ENCODE measurements at places on chromosomes 1 and 21.

DNA sequence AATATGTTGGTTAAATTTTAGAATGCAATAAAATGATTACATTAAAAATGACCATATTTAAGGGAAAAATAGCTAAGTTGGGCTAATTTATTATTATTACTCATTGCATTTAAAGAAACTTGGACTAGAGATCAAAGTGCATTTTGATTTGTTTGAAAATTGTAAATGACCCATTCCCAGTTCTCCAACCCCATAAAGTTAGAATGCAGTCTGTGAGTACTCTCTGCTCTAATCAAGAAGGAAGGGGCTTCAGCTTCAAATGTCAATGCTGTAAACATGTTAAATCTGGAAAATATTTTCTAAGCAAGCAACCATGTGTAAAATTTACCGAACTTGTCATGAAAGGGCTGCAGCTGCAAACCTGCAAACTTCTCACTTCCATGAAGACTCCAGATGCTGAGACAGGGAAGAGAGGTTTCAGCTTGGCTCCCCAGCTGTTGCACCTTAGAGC, 232.7 kb downstream of the TTLL7 start:
- no peak for DNase-seq

- DNase-seq: no peak
These were observed 96.0 kb downstream of the ESRRG start for GRCh38 chr1:216627252-216627651.

- no peak for DNase-seq
These were observed 215.3 kb upstream of the NFIA start for GRCh38 chr1:60866917-60867531.

DNA sequence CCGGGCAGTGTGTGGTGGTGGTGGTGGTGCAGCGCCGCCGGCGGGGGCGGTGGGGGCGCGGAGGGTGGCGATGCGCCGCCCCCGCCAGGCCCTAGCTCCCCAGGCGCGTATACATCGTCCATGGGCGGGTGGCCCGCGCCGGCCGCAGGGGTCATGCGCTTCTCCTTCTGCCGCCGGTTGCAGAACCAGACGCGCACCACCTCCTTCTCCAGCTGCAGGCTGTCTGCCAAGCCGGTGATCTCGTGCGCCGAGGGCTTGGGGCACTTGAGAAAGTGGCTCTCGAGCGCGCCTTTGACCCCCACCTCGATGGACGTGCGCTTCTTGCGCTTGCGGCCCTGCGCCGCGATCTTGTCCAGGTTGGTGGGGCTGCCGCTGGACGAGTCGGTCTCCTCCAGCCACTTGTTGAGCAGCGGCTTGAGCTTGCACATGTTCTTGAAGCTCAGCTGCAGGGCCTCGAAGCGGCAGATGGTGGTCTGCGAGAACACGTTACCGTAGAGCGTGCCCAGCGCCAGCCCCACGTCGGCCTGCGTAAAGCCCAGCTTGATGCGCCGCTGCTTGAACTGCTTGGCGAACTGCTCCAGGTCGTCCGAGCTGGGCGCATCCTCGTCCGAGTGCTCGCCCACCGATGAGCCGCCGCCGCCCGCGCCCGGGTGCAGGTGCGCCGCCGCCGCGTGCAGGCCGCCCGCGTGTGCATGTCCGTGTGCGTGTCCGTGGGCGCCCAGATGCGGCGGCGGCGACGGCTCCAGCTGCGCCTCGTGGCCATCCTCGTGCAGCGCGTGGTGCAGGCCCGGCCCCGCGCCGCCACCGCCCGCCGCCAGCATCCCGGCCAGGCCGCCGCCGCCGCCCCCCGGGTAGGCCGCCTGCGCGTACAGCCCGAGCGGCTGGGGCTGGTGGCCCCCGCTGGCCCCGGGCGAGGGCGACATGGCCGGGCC, 926 bp downstream of the POU3F1 start:
- DNase-seq: no peak

GRCh38 chr1:101365186-101365585, 128.4 kb downstream of the S1PR1 start:
- DNase-seq: no peak

DNA sequence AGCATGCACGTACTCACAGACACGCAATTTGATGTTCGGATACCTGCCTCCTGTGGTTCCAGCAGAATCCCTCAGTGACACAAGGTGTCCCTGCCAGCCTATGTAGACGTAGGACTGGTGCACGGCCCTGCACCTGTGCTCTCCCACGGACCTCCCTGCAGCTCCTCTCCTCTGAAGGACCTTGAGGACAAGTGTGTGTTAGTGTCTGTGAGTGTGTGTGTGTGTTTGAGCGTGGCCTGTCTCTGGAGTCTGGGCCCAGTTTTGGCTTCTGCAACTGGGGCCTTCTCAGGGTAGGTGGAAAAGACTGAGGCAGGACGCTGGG, 22.5 kb upstream of the DMBX1 start:
- no peak for DNase-seq

GRCh38 chr1:5711956-5712645, 280.1 kb downstream of the NPHP4 start:
- no peak for DNase-seq

DNA sequence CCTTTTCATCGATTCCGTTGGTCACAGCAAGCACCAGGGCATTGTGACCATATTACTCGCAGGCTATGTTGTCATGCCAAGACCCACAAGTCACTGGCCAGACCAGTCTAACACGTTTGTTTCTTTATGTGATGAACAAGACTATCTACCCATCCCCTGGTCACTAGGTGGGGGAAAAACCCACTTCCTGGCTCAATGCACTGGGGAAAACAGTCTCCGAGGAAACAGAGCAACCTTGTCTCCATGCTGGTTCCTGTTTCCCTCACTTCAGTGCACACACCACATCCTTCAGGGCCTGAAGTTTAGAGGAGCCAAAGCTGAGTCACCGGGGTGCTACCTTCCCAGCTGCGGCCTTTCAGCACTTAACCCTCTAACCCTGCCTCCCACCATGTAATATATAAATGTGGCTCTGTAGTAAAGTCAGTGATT, 20.9 kb downstream of the ERICH3 start:
- no peak for DNase-seq

DNA sequence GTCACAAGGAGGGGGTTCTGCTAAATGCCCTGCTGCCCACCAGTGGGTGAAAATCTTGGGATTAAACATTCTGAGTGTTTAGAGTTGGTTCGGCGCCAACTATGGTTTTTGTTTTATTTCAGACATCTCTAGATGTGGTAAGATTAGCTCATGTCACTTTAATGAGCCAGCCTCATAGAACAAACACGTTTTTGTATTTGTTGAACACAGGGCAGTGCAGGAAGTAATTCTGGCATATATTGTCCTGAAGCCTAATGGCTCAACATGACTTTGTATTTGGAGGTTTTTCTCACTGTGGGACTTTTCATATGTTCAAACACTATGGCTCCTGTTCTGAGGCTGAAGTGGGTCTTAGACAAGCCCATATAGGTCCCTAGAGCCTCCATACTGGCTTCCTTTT, 107.8 kb downstream of the NGF start:
- no peak for DNase-seq

- no peak for DNase-seq
These were observed 62.7 kb upstream of the MROH9 start for GRCh38 chr1:170872663-170873062.

DNA sequence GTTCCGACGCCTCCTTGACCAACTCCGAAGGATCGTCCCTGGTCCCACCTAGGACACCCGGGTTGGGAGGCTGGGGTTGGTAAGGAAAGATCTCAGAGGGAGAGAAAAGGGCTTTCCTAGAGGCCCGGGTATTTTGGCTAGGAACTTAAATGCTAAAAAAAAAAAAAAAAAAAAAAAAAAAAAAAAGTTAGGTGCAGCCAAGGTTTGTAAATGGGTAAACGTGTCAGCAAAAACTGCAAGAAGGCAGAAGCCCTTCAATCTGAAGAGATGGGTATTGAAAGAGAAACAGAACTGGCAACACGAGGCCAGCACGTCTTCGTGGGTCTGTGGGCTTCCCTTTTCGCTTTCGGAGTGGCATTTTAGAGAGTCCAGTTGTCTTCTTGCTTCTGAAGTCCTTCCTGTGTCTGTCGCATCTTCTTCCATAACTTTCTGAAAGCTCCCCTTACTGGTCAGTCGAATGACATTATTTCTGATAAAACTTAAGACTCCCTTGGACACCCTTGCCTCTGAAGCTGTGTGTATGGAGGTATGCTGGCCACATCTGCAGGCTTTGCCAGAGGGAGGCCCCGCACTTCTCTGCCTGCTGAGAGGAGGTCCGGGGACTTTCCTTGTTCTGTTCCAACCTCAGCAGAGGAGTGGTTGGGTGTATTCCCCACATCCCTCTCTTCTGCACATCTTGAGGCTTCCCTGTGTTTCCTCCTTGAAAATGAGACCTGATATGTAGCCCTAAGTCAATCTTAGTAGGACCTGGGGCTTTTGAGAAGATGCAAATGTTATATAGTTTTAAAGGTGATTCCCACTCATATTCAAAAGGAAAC, 745 bp downstream of the RCSD1 start:
- no peak for DNase-seq
